ENCODE measurements at places on chromosomes 16 and 17. TPM values are rescaled to one million over a fixed set of nuclear protein-coding genes. Genes with fewer than 3 reads are reported as not detected.
A peak's percentile ranks its signal among the peaks of the same experiment; 100 is the strongest.

GRCh38 chr16:81717662-81718189 is 61.4 kb upstream of the PLCG2 start:
- no peak for DNase-seq
- no peaks in the 10 kb centered on the region for H3K27me3 ChIP-seq
- peak overlapping the region; percentile 80 for H3K4me3 ChIP-seq

DNA sequence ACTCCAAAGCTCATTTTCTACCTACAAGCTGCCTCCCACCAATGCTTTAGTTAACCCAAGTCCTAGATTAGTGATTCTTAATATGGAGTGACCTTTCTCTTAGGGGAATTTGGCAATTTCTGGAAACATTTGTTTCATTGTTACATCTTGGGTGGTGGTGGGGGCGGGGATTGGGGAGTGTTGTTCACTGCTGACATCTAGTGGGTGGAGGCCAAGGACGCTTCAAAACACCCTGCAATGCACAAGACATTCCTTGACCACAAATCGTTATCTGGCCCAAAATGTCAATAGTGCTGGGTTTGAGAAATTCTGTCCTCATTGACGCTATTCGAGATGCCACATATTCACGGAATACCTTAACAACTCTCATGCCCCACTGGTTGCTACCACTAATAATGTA is 282.9 kb downstream of the RBFOX1 start:
- H3K36me3 ChIP-seq: no peaks in the 10 kb centered on the region
- no peak for DNase-seq
- no peak overlapping the region for H3K4me3 ChIP-seq
- no peak overlapping the region for H3K27ac ChIP-seq

DNA sequence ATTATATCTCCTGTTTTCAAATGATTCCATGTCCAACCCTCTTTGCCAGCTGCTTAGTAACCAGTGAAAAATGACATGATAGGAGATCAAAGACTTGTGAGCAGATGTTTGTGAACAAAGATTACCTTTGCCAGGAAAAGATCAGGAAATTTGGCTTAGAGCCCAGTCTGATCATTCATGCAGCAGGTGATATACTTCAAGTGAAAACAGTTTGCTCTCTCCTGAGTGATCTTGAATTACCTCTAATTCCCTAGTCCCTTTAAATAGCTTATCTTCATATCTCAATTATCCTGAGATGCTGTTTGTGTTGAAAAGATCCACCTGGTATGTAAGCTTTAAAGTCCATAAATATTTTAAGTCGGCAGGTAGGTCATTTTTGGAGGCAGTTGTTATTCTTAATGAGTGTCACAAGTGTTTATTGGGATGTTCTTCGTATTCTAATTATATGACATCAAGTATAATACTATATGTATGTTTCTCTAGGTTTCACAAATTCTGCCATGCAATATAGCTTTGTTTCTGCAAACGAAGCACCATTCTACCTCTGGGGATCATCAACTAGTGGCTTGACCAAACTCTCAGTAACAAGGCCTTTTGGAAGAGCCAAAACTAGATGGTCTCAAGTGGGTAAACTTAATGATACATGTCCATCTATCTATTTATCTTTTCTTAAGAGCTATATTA is 13.2 kb upstream of the VPS35L start:
- H3K27ac ChIP-seq: no peak overlapping the region
- no peak for DNase-seq
- H3K4me1 ChIP-seq: no peaks in the 10 kb centered on the region
- peaks cover 7% of the 10 kb centered on the region for H3K36me3 ChIP-seq

DNA sequence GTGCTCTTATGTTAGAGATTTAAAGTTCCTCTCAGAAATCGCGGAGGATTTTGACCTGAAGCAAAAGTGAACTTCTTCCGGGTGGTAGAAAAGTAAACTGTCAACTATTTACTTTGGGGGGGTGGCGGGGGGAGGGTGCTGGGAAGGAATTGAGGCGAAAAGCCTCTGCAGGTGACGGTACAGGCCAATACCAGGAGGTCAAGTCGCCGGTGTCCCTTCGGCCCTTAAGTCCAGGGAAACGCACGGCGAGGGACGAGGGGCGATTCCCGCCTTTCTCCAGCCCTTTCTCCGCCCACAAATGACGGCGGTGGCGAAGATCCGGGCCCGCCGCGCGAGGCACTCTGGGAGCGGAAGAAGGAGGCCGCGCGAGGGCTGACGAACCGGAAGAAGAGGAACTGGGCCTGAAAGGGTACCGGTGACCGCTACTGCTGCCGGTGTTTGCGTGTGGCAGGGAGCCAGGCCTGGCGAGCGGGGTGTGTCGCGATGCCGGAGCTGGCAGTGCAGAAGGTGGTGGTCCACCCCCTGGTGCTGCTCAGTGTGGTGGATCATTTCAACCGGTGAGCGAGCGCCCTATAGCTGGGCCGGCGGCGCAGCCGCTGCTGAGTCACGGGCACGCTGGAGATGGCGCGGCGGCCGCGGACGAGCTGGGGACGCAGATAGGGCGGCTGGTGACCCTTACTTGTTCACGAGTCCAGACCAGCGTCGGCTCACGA is at the start of gene PSMD7:
TSS of gene PSMD7 (plus strand) at position 383 of the 713 bp plus-strand sequence. CDS start at position 484, 101 bp downstream.
- peak within 1 kb of the TSS; percentile 96 for H3K4me3 ChIP-seq
- peaks cover 2% of the 10 kb centered on the region for H3K36me3 ChIP-seq
- peak; percentile 80 for DNase-seq
- no peaks in the 10 kb centered on the region for H3K27me3 ChIP-seq
- H3K4me1 ChIP-seq: peaks cover 12% of the 10 kb centered on the region
- H3K27ac ChIP-seq: peak within 1 kb of the TSS; percentile 97

DNA sequence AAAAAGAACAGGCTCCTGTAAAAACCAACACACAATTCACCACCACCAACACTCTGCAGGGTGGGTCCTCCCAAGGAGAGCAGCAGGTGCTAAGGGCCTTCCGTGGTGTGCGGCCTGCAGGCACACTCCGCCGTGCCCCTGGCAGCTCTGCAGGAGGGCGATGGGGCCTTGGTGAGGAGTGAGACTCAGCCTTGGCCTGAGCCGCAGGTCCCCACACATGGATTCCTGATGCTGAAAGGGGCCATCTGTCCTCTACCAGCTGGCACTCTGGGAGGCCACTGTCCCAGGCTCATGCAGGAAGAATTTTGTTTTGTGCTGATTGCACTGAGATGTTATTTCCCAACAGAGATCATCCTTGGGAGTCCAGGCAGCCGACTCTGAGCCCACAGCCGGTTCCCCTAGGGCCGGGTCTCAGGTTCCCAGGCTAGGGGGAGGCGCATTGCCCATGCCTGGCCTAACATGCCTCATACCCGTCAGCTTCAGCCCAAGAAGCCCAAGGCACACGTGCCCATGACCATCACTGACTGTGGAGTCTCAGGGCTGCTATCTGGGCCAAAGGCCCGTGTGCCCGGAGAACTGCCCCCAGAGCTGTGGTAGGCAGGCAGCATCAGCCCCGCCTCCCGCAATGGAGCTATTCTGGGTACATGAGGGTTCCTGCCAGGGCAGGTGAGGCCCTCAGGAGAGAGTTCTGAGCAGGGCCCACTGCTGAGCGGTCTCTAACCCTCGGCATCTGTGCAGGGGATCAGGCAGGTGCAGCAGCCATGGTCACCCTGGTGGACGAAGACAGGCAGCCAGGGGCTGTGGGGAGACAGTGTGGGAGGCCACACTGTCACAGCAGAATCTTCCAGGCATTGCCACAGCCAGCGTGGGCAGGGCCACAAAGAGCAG is 97.9 kb upstream of the ZNF469 start:
- no peak overlapping the region for H3K4me3 ChIP-seq
- H3K36me3 ChIP-seq: no peaks in the 10 kb centered on the region
- H3K4me1 ChIP-seq: no peaks in the 10 kb centered on the region
- no peak overlapping the region for H3K27ac ChIP-seq
- H3K27me3 ChIP-seq: peaks cover 6% of the 10 kb centered on the region
- no peak for DNase-seq

DNA sequence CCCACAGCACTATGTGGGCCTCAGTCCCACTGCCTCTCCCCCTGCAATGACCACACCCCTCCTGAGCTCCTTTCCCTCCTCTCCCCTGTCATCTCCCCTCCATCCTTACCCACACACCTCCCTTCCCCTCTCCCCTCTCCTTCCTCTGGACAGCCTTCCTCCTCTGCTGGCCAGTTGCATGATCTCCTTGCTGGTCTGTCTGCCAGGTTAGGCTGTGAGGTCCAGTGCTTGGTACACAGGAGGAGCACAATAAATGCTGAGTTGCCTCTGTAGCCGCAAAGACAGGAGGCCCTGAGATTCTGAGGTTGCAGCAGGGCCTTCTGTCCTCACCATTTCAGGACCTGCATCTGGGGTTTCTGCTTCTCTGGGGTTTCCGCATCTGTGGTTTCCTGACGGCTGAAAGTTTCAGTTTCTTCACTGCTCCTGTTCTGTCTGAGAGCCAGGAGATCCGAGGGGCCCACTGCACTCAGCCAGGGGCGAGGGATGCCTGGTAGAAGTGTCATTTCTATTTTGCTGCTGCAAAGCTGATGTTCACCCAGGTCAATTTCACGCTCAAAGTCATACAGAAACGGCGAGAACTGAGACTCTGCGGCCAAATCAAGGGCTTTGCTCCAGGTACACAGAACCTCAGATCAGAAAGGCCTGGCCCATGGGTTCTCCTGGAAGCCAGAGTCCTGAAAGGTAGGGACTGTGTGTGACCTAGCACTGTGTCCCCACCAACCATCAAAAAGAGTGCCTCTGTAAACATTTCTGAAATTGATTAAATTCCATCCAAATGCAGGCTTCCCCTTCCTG is 4.6 kb upstream of the SLC12A3 start:
- H3K36me3 ChIP-seq: no peaks in the 10 kb centered on the region
- H3K27ac ChIP-seq: peak overlapping the region; percentile 97
- H3K4me3 ChIP-seq: peak overlapping the region; percentile 90
- DNase-seq: no peak
- peaks cover 40% of the 10 kb centered on the region for H3K4me1 ChIP-seq
- no peaks in the 10 kb centered on the region for H3K27me3 ChIP-seq

The MAF gene
- 139 TPM for total RNA-seq

The CD300E gene
- total RNA-seq: 0.81 TPM

DNA sequence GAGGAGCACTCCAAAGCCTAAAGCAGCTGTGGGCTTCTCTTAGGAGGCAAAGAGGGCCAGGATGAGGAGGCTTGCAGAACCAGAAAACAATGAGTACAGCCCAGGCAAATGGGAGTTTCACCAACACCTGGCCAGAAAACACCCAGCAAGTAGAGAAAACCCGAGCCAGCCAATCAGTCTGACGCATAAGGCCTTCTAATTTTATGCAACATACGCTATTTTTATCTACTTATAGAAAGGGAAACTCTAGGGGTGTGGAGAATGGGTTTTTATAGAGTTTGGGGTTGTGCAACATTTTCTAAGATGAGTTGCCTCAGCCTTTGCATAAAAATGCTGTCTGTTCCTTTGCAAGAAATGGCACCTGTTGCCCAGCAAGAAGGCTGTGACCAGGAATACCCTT is 529.0 kb upstream of the CDH5 start:
- peaks cover 5% of the 10 kb centered on the region for H3K27me3 ChIP-seq
- no peak overlapping the region for H3K27ac ChIP-seq
- H3K4me1 ChIP-seq: no peaks in the 10 kb centered on the region
- H3K4me3 ChIP-seq: no peak overlapping the region

- no peaks in the 10 kb centered on the region for H3K4me1 ChIP-seq
- no peak for DNase-seq
- no peak overlapping the region for H3K4me3 ChIP-seq
- peaks cover 8% of the 10 kb centered on the region for H3K27me3 ChIP-seq
These were observed 27.4 kb upstream of the CDH3 start for GRCh38 chr16:68617734-68618133.

The GUCY2D gene
- not detected for total RNA-seq

DNA sequence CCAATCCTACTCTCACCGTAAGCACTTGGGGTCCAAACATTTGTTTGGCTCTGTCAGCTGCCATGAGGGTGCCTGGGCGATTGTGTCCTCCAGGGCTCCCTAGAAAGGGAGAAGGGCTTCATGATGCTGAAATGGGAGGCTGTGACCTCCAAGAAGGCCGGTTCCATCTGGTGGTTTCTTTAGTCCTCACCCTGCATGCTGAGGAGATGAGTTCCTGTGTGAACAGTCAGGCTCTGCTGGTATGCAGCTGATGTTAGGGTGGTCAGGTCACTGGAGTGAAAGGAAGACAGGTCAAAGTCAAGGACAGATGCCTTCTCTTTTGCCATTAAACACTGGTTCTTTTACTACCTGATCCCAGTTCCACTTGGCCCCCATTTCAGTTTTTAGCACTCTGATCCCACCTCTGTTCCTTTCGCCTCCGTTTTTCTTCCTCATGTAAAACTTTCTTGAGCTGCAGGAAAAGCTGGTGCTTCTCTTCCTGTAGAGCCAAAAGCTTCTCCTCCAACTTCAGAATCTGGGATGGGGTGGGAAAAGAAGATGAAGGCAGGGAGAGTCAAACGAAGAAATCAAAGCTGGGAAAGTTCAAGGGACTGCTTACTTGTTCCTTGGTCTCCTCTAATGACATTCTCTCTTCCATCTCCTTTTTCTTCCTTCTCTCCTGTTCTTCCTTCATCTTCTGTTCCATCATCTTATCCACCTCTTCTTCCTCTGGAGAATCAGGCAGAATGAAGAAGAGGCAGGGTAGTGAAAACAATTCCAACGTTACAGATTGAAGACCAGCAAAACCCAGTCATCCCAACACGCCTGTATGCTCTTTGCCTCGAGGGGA is 1.1 kb downstream of the GPS2 start:
- peak overlapping the region; percentile 97 for H3K27ac ChIP-seq
- peaks cover 18% of the 10 kb centered on the region for H3K36me3 ChIP-seq
- H3K4me1 ChIP-seq: peaks cover 54% of the 10 kb centered on the region

DNA sequence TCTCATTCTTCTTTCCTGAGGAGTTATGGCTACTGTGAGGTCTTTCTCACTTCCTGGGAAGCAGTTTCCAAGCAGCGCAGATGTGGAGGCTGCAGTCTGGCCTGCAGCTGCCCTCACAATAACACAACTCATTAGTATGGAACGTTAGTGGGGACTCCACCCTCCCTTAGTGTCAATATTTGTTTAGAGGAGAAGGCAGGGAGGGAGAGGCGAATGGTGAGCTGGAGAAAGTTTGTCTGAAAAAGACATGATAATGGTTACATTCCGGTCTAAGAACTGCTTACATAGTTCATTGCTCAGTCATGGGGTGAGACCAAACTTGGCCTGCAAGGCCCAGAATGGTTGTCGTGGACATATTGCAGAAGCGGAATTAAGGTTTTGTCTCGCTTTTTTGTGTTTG is 170.2 kb downstream of the HS3ST3B1 start:
- H3K4me3 ChIP-seq: no peak overlapping the region
- no peak for DNase-seq
- peaks cover 2% of the 10 kb centered on the region for H3K36me3 ChIP-seq

- H3K27ac ChIP-seq: peak overlapping the region; percentile 88
- peaks cover 47% of the 10 kb centered on the region for H3K4me1 ChIP-seq
- H3K36me3 ChIP-seq: no peaks in the 10 kb centered on the region
- peak; percentile 77 for DNase-seq
- no peak overlapping the region for H3K4me3 ChIP-seq
These were observed 4.4 kb upstream of the MAP2K3 start for GRCh38 chr17:21280081-21280518.

- no peaks in the 10 kb centered on the region for H3K4me1 ChIP-seq
- H3K27ac ChIP-seq: no peak within 1 kb of the TSS
- peaks cover 19% of the 10 kb centered on the region for H3K27me3 ChIP-seq
- no peaks in the 10 kb centered on the region for H3K36me3 ChIP-seq
- no peak for DNase-seq
These were observed at the start of gene DHRS7C for GRCh38 chr17:9790889-9791876. DHRS7C (minus strand) TSS chr17:9791592; CDS start chr17:9791284, 308 bp downstream.

Measured in T-helper 17 cell (primary cell).